NCI-H774 (cell line): ENCODE measurements at places on chromosomes 13 and 19.

DNA sequence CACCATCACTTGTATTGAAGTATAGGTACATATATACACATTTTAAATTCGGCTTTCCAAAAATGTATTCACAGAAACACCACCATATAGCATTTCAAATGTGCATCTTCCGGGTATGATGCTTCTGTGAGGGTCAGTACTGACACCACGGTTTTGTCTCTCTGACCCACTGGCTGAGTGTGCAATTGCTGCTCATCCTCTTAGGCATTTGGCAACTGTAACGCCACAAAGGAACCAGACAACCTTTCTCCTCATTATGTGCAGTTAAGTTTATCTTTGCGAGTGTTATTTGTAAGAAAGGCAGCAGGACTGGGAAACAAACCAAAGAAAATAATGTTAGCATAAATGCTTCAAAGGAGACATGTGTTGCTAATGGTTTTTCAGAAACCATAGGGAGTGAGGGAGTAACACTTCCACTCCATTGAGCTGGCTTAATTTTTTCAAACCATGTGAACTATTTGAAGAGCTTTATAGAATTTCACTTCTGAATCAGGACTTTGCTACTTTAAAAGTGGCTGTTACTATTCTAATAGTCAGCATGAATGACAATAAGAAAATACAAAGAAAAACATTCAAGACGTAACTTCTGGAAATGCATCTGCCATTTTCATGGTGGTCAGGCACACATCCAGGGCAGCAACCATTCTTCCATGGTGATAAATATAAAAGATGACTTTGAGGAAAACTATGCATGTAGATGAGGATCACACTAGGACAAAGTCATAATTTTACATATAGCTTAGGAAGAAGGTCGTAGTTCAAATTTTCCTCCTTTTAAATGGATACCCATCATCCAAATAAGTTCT, 423.3 kb downstream of the MZT1 start:
- DNase-seq: no peak

DNA sequence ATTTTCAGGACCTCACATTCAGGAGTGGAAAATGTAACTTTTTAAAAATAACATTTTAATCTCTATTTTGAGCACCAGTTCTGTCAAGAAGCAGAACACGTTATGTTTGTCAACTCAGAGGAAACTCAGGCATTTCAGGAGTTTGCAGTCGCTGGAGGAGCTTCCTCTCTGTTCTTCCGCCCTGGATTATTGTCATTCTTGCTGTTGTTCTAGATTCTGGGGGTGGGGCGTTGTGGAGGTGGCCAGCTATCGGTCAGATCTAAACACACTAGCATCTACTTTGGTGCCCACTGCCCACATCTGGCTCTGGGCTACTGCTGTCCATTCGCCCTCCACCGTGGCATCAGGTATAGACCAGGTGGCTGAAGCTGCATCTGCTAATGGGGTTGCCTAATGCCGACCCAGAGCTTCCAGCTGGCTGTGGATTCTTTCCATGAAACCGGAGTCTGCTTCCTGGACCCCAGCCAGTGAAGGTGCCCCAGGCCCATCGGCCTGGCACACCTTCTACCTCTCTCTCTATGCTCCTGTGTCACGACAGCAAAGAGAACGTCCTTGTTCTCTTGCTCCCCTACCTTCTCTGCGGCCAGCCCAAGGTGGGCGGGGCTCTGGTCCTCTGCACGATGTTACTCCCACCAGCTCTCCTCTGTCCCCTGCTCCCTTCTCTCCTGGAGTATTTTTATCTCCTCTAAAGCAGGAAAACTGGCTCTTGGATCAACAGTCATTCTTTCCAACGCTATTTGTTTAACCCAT, 36.7 kb upstream of the DGKH start:
- DNase-seq: no peak

GRCh38 chr13:44158098-44158521, 215.5 kb upstream of the SERP2 start:
- DNase-seq: no peak

DNA sequence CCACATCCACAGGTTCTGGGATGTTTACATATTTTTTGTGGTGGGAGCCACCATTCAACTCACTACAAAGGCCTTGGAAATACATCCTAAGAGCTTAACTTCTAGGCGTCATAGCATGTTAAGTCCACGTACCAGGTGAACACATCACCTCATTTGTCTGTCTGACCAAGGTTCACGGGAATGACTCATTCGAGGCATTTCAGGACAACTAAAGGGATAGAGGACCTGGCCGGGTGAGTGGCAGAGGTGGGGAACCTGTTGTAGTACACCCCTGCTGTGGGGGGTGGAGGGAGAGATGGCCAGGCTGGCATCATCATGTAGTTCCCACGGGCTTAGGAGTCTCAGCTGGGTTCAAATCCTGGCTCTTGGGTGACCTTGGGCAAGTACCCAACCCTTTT, 51.5 kb downstream of the BICRA start:
- no peak for DNase-seq

- peak; percentile 50 for DNase-seq
Measured at GRCh38 chr19:5805462-5806132, 730 bp downstream of the NRTN start.

- no peak for DNase-seq
Measured at GRCh38 chr19:52660981-52661380, 22.8 kb upstream of the ZNF83 start.

- no peak for DNase-seq
Measured at GRCh38 chr19:17398902-17399527, 5.0 kb upstream of the CCDC194 start.

- peak; percentile 98 for DNase-seq
Measured at GRCh38 chr19:1082165-1082927, 12.8 kb downstream of the POLR2E start.

GRCh38 chr19:16160943-16161560, 12.3 kb downstream of the CIB3 start:
- DNase-seq: no peak

DNA sequence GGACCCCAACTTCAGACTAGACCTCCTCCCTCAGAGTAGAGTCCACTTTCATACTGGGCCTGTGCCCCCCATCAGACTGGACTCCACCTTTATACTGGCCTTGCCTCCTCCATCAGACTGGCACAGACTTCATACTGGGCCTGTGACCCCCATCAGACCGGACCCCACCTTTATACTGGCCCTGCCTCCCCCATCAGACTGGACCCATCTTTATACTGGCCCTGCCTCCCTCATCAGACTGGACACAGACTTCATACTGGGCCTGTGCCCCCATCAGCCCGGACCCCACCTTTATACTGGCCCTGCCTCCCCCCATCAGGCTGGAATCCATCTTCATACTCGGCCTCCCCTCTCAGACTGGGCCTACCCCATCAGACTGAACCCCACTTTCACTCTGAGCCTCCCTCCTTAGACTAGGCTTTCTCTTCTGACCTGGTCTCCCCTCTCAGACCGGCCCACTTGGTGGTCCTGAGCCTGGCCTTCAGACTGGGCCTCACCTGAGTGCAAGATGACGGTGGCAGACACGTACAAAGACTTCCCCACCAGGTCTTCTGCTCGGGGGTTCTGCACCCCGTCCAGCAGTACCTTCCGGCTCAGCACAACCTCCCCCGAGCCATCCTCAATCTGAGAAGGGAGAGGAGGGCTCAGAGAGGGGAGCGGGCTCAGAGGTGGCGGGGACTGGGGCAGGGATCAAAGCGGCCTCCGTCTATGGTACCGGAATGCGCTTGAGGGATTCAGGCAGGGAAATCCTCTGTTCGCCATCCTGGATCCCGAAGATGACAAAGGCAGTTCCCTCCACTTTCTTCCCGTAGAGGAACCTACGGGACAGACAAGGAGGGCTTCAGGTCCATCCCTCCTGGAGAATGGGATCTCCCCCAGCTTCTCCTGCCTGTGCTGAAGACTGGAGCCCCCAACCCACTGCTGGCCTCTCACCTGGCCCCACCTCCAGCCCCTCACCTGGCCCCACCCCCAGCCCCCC, 7.5 kb downstream of the C3 start:
- DNase-seq: no peak

- no peak for DNase-seq
Measured at GRCh38 chr13:46184277-46184699, 2.3 kb upstream of the LCP1 start.

GRCh38 chr13:40975441-40975840, 43.7 kb downstream of the ELF1 start:
- no peak for DNase-seq

GRCh38 chr19:10820173-10820572, 15.8 kb downstream of the TMED1 start:
- DNase-seq: no peak

GRCh38 chr19:51259348-51260245, 8.7 kb downstream of the SIGLECL1 start:
- DNase-seq: no peak

DNA sequence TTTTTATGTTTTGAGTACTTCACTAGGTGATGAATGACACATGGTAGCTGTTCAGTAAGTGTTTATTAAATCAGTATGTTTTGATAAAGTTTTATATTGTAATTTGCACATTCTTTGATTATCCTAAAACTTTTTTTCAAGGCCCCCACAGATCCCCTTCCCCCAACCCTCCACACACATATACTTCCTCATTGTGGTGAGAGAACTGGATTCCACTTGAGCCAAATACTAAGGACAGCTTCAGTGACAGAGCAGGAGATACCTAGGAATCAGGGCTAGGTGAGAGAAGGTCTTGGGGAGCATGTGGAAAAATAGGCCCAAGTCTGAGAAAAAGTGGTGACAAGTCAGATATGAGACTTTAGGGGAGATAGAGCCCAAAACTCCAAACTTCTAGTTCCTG, 174.6 kb downstream of the TDRD3 start:
- DNase-seq: no peak

GRCh38 chr13:79190932-79191331, 215.1 kb downstream of the RBM26 start:
- no peak for DNase-seq

- DNase-seq: no peak
Measured at GRCh38 chr19:55720214-55720746, 17.9 kb downstream of the NLRP9 start.
